ENCODE measurements at places on chromosomes 2 and 18.

DNA sequence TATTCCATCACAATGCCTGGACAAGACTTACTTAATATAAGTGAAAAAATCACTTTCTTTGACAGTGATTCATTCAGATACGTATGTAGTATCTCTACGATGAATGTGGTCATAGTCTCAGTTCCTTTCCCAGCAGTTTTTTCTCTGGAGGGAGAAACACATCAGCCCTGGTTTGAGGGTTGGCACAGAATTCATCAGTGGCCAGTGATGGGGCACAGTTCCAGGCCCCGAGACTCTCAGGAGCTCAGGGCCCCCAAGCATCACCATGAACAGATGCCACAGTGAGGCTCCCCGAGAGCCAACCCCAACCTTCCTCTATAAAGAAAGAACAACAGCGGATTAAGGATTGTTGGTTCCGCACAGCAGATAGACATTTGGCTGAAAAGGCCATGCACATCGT, 12.5 kb downstream of the PRKAG3 start:
- no peak for DNase-seq

- DNase-seq: no peak
Observed at GRCh38 chr2:209727077-209727476, 44.6 kb upstream of the UNC80 start.

GRCh38 chr2:232974396-232974795, 38.7 kb downstream of the NGEF start:
- DNase-seq: no peak

DNA sequence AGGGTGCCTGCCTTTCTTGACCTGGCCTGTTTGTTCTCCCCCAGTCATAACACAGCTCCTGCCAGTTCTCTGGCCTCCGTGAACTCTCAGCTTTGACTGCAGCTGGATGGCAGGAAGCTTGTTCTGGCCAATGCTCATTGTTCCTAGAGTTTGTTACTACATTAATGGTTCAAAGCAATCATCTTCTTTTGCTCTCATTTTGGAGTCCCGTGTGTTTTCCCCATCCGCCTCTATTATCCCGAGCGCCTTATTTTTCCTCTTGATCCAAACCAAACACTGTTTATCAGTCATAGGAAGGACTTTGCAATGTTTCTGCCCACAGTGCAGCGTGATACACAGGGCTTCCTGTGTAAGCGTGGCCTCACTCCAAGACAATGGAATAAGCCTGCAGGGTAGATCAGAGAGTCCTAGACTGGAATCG, 184.3 kb upstream of the APCDD1 start:
- no peak for DNase-seq

- DNase-seq: no peak
Observed at GRCh38 chr2:202290970-202291369, 25.4 kb downstream of the NOP58 start.

DNA sequence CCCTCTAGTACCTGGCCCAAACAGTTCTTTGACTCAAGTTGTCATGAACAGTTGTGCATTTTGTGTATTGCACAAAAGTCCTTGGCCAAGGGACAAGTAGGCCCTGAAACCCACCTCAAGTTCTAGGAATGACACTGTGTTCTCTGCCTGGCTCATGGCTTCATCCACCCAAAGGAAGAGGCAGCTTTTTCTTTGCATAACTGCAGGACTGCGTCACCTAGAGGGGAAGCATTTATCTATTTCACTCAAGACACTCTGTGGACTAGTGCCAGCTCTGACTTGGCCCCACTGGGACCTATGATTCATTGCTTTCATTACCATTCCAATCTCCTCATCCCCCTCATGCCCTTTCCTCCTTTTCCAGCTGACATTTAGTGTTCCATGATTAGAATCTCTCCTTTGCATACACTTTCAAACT, 119.3 kb upstream of the SIX2 start:
- DNase-seq: no peak

- DNase-seq: no peak
Observed at GRCh38 chr18:57792631-57793301, 10.3 kb downstream of the ATP8B1 start.

- DNase-seq: no peak
Observed at GRCh38 chr2:238380785-238381184, 45.9 kb upstream of the ASB1 start.

DNA sequence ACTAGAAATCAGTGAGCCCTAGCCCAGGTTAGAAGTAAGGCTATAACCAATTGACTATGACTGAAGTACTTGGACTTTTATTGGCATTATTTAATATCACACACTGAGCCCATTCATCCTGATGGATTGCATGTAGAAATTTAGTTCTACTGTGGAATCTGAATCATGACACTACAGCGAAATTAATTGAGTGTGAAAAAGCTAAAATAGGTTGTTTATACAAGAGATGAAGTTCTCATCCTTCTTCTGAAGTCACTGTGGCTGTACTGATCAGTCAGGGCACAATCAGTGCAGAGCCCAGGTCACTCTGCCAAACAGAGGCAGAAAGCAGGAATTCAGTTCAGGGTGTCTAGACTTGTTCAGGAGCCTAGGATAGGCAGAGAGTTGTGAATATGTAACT, 158.9 kb downstream of the BABAM2 start:
- DNase-seq: no peak

- DNase-seq: no peak
Observed at GRCh38 chr2:45237850-45238542, 228.7 kb upstream of the SIX2 start.

DNA sequence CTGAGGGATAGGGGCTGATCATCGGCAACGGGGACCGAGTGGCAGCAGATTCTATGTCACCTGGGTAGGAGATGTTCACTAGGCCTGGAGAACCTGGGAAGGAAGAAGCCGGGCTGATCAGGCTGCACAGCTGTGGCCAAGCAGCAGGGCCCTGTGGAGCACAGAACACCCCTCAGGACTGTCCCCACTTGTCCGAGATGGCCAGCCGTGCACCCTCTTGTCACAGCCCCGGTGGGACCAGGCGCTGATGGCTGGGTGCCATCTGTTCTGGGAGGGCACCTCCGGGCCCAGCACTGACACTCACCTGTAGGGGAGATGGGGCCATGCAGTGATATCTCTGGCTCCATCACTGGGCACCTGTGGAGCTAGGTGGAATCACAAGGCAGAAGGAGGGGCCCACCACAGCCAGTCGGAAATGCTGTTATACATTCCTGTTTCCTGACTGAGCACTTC, 217.9 kb upstream of the RAB6C start:
- DNase-seq: no peak

All from central memory CD4-positive, alpha-beta T cell (primary cell).